ENCODE measurements at places on chromosomes 4 and X. TPM values are rescaled to one million over a fixed set of nuclear protein-coding genes. Genes with fewer than 3 reads are reported as not detected.

TMEM144 gene
- 2.3 TPM for total RNA-seq

DDX53 gene
- total RNA-seq = not detected

MAGED4B gene
- total RNA-seq = 63.1 TPM

WDR17 gene
- total RNA-seq = 0.64 TPM

MSX1 gene
- 2.2 TPM for total RNA-seq

CLDN22 gene
- not detected for total RNA-seq

TLR10 gene
- not detected for total RNA-seq

SLC10A4 gene
- not detected for total RNA-seq

GUCY1A1 gene
- 0.39 TPM for total RNA-seq

LAGE3 gene
- total RNA-seq = 22.4 TPM

HELT gene
- total RNA-seq = not detected

ADH1C gene
- total RNA-seq = 0.13 TPM

CFAP47 gene
- total RNA-seq = not detected

LIMCH1 gene
- 1.4 TPM for total RNA-seq

RBM3 gene
- total RNA-seq = 260 TPM

F8A3 gene
- total RNA-seq = 2.2 TPM

PAGE4 gene
- not detected for total RNA-seq

C1GALT1C1 gene
- total RNA-seq = 30.3 TPM

CFI gene
- 12.2 TPM for total RNA-seq

GPC4 gene
- total RNA-seq = 3.9 TPM

HERC5 gene
- total RNA-seq = 0.08 TPM

NDST4 gene
- not detected for total RNA-seq

ZNF827 gene
- total RNA-seq = 10.2 TPM
